ENCODE measurements at places on chromosomes 5 and 9.

DNA sequence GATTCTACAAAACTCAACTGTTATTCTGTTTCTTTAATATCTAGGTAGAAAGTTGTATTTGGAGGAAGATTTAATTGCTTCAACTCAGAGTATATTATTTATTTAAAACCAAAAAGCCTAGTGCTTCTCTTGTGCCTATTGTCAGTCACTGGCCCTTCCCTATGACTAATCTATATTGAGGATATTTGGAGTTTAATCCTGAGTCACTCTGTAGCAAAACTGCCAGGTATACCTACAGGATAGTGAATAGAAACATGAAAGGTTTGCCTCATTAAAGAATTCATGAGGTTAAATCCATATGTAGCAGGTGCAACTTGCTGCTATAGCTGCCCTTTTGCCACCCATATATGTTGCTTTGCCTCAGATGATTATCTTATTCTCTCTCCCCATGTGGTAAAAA lies 15.1 kb downstream of the PLK2 start:
- no peak for DNase-seq

GRCh38 chr9:132590318-132591182 lies 8.1 kb downstream of the BARHL1 start:
- no peak for DNase-seq

DNA sequence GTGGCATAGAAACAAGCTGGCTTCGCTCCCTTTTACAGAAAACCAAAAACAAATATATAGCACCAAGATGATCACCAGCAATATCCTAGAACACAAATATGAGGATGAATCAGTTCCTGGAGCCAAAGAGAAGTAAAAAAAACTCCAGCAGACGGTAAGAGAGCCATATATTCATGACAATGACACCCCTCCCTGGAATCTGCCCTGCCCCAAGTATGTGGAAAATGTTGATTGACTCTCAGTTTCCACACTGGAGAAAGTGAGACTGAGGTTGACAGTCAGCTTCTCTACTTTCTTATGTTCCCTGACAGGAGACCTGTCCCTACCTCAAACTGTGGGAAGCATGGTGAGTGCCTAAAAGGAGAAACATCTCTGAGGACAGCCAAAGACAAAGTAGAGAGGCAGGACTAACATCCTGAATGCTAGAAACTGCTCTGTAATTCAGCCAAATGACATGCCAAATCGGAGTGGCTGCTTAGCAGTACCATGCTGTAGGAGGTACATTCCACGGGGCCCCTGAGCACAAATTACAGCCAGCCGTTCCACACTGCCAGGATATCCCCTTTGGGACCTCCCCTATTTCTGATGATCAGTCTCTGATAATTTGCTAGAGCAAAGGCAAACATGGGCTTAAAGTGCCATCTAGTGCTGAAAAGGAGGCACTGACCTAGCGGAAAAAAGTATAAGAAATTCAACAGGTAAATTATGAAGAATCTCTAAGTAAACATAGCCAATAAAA lies 424.0 kb upstream of the RGMB start:
- no peak for DNase-seq

- no peak for DNase-seq
Measured at GRCh38 chr5:23490993-23491392, 16.4 kb upstream of the PRDM9 start.

DNA sequence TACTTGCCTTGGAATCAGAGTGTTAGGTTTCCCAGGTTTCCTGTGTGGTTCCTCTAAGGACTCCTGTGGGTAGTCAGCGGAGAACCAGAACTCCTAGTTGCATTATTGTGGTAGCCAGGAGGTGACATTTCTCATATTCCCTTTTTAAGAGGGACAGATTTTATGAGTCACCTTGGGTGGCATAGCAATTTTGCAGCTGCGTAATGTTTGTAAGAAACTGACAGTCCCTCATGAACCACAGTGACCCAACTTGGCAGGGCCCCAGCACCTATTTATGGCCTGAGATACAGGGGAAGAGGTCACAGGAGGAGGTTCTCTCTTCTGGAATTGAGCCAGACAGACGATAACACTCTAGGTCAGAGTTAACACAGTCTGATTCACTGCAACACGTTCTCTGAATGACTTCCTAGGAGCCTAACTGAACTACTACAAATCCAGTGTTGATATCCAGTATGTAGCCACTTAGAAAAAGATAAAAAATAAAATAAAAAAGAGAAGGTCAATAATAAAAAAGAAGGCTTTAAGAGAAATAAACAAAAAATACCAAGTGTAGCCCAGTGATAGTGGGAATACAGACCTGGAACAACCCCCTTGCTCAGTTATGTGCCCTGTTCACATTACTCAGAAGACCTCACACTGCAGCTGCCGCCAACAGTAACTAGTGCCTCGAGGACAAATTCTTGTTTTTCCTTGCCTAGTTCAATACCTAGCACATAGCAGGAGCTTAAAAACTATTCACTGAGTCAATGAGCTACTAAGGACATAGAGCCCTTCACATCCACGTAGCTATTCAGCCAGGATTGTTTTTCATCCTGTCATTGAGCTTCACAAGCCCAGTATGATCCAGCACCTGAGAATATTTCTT lies 50.7 kb upstream of the VLDLR start:
- no peak for DNase-seq

- DNase-seq: no peak
Measured at GRCh38 chr5:6755941-6756340, 42.7 kb downstream of the TENT4A start.

- no peak for DNase-seq
Measured at GRCh38 chr9:137784046-137784445, 93.5 kb upstream of the CACNA1B start.

GRCh38 chr5:38543074-38543473 lies 13.4 kb downstream of the LIFR start:
- DNase-seq: no peak

- no peak for DNase-seq
Measured at GRCh38 chr5:178777520-178777919, 47.1 kb upstream of the ZNF354A start.

DNA sequence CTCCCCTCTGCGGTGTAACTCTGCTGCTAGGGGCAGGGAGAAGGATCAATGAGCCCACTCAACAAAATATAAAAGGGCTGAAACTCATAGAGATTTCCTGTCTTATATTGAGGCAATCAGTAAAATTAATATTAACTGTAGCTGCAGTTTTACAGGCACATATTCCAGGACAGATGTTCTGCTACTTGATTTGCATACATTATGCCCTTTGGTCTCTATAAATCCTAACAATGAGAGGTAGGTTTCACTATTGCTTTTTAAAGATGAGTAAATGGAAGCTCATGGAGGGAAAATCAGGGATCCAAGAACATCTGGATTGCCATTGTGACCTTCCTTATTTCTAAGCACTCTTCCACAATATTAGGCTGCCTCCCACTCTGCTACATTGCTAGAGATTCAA lies 23.5 kb upstream of the TRIM32 start:
- DNase-seq: no peak

DNA sequence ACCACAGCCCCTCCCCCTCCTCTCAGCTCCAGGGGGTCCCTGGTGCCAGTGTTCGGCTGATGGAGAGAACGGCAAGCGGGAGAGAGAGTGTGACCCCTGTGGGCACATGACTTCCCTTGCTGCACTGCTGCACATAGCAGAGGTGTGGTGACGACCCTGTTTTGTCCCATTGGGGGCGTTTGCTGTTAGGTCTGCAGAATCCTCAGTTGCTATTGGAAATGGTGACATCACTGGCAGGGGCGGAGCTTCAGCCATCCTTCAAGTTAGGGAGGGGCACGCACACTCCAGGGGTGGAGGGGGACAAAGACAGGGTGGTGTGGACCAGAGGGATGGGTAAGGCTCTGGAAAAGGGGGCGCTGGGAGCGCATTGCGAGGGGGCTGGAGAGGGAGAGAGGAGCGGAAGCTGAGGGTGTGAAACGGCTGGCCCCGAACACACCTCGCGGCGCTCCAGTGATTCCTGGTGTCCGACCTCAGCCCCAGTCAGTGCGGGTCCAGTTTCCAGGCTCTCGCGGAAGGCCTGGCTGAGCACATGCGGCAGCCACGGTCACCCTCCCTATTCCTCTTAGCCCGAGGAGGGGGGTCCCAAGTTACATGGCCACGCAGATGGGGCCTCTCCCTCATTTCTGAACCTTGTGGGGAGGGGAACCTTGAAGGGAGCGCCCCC lies 764 bp upstream of the GRIN1 start:
- no peak for DNase-seq

DNA sequence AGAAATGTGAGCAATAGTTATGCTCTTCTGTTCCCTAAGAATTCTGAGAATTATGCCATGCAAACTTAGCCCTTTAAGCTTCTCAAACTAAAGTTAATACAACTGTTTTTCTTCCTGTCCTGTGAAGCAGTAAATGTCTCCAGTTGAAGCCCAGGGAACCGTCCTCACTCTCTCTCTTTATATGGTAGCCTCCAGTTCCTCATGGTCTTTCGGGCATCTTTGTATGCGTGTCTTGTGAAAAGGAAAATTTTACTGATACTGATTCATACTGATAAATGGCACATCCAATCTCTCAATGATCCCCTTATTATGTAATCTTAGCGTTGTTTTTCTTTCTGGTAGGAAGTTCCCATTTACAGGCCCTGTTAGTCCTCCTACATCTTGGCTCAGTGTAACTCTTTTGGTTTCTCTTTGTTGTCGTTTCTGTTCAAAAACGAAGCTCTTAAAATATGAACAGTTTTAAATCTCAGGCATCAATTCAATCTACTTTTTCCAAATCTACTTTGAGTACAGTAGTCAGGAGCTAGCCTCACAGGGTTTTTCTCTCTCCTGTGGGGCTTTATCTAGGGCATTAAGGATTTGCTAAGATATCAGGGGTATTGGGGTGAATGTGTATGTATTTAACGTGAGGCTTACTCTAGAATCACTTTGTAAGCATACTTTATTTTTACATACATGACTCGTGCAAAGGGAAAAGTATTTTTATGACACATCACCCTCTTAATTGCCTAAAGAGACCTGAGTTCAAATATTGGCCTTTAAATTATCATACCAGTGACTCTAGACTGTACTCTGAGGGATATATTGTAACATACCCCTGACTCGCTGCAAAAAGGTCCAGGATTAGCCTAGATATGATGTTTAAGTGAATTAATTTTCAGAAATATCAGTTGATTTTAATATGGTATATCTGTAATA lies 258.0 kb downstream of the NR3C1 start:
- DNase-seq: no peak

GRCh38 chr5:88298425-88298824 lies 29.8 kb upstream of the TMEM161B start:
- no peak for DNase-seq

DNA sequence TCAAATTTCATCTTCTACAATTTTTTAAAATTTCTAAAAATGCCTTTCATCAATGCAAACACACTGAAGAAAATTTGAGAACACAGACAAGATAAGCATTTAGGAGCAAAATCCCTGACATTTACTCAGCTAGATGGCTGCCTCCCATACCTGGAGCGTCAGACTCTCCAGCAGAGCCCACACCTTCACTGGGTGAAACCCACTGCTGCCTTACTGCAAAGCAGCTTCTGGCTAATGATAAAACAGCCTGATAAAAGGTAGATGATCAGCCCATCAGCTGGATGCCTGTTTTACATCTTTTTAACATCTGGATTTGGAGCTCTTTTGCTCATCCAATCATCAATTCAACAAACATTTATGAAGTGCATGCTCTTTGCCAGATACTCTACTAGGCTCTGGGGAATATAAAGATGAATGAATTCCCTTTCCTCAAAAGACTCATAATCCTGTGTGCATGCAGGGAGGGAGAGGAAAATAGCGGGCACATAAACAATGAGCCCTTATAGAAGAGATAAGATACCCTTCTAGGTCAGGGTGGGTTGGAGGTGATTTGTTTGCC lies 271.2 kb downstream of the SAXO1 start:
- DNase-seq: no peak

- no peak for DNase-seq
Measured at GRCh38 chr9:136578915-136579649, 33.2 kb upstream of the NOTCH1 start.

Measured in hippocampal formation (tissue), 2 donors.